Subcutaneous preadipocyte (primary cell): ENCODE measurements at places on chromosomes 1 and 21. TPM values are rescaled to one million over a fixed set of nuclear protein-coding genes. Genes with fewer than 3 reads are reported as not detected.

Gene OLIG2
- not detected in 2 replicates for total RNA-seq

Gene SAMSN1
- not detected in 2 replicates for total RNA-seq

Gene CXADR
- 0.59 and 1.1 TPM in 2 replicates for total RNA-seq

Gene TAF12
- total RNA-seq: 30.3 and 40.4 TPM in 2 replicates
